Stomach (tissue), 19 donors: ENCODE measurements at places on chromosomes 16 and 17. TPM values are rescaled to one million over a fixed set of nuclear protein-coding genes. Genes with fewer than 3 reads are reported as not detected.

GRCh38 chr16:82580298-82580890 is 46.4 kb upstream of the CDH13 start:
- no peaks in the 10 kb centered on the region for H3K4me1 ChIP-seq
- no peak overlapping the region for H3K4me3 ChIP-seq
- no peak overlapping the region for H3K27ac ChIP-seq
- no peaks in the 10 kb centered on the region for H3K27me3 ChIP-seq
- H3K36me3 ChIP-seq: no peaks in the 10 kb centered on the region
- DNase-seq: peak; percentile 74

DNA sequence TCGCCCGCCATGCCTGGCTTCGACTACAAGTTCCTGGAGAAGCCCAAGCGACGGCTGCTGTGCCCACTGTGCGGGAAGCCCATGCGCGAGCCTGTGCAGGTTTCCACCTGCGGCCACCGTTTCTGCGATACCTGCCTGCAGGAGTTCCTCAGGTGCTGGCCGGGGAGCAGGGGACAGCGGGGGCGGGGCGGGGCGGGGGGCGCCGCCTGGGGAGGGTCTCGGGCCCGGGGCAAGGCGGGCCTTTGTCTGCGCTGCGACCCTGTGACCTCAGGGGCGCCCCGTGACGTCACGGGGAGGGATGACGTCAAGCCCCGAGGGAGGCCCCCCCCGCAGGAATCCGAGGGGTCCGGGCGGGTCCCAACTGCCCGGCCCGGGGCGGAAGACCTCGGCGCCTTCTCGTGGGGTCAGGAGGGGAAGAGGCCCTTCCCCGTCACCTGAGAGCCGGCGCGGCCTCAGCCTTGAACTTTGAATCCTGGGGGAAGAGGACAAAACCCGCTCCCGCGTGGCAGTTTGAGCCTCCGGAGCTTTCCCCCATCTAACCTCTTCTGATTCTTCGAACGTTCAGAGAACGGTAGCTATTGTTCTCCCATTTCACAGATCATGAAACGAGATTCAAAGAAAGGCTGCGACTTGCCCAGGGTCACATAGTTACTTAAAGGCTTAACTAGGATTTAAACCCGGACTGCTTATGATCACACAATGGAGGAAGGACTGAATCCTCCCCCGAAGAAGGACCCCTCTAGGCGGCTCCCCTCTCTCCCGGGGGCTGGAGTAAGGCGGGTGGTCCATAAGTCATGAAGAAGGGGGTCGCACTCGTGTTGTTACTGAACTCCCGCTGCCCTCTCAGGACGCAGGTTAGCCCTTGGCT is 527 bp downstream of the TRAF4 start:
- peak overlapping the region; percentile 96 for H3K27ac ChIP-seq
- peaks cover 20% of the 10 kb centered on the region for H3K36me3 ChIP-seq
- no peaks in the 10 kb centered on the region for H3K27me3 ChIP-seq
- peaks cover 69% of the 10 kb centered on the region for H3K4me1 ChIP-seq

DNA sequence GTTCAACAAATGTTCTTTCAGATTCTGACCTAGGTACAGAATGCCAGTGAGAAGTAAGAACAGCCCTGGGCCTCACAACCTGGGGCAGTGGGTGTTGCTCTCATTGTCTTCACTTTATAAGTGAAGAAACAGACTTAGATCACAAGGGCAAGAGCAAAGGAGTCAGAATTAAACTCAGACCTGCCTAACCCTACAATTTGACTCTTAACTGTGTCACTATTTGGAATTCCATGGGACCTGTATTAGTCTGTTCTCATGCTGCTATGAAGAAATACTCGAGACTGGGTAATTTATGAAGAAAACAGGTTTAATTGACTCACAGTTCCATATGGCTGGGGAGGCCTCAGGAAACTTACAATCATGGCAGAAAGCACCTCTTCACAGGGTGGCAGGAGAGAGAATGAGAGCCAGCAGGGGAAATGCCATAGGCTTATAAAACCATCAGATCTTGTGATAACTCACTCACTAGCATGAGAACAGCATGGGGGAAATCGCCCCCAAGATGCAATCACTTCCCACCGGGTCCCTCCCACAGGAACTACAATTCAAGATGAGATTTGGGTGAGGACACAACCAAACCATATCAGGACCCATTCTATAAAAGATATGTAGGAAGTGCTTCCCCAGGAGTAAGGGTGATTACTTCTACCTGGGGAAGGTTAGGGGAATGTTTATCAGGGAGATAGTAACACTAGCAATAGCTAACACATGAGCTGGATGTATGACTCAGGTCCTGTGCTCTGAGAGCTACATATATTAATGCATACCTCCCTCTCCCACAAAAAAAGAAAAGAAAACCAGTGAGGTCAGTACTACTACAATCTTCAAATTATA is 270.1 kb downstream of the SOX9 start:
- no peak for DNase-seq
- H3K27ac ChIP-seq: no peak overlapping the region
- H3K27me3 ChIP-seq: no peaks in the 10 kb centered on the region
- peaks cover 44% of the 10 kb centered on the region for H3K4me1 ChIP-seq

DNA sequence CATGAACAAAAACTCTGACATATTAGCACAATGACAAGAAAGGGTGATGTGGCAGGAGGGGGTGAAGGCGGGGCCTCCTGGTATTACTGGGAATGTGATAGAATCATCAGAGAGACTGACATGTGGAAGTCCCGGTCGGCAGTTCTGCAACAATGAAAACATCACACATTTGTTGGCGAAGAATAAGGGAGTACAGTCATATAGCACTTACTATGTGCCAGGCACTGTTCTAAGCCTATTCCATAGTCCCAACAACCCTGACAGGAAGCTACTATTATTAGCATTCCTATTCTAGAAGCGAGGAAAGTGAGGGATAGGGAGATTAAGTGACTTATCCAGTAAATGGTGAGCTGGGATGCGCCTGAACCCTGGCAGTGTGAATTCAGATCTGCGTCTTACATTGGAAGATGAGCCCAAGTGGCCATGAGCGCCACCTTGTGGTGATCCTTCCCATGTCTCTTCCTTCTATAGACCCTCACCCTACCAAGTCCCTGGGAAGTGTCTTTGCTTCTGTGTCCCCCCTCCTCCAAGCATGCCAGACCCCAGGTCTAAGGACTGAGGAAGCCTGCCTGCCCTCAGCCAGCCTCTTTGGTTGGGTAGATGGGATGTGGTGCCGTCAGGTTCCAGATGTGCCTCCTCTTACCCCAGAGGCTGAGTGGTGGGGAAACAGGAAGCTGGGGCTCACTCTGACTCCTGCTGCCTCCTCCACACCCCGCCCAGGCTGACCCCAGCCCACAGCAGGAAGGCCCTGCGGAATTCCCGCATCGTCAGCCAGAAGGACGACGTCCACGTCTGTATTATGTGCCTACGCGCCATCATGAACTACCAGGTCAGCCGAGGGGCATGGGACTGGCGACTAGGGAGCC is 14.0 kb downstream of the FMNL1 start:
- no peaks in the 10 kb centered on the region for H3K4me1 ChIP-seq
- H3K36me3 ChIP-seq: peaks cover 56% of the 10 kb centered on the region
- H3K27ac ChIP-seq: no peak overlapping the region
- no peak overlapping the region for H3K4me3 ChIP-seq

- no peak overlapping the region for H3K4me3 ChIP-seq
- no peak overlapping the region for H3K27ac ChIP-seq
- H3K36me3 ChIP-seq: no peaks in the 10 kb centered on the region
- peaks cover 11% of the 10 kb centered on the region for H3K27me3 ChIP-seq
- H3K4me1 ChIP-seq: peaks cover 16% of the 10 kb centered on the region
- DNase-seq: no peak
Observed at GRCh38 chr16:67302076-67302475, 22.7 kb downstream of the PLEKHG4 start.

DNA sequence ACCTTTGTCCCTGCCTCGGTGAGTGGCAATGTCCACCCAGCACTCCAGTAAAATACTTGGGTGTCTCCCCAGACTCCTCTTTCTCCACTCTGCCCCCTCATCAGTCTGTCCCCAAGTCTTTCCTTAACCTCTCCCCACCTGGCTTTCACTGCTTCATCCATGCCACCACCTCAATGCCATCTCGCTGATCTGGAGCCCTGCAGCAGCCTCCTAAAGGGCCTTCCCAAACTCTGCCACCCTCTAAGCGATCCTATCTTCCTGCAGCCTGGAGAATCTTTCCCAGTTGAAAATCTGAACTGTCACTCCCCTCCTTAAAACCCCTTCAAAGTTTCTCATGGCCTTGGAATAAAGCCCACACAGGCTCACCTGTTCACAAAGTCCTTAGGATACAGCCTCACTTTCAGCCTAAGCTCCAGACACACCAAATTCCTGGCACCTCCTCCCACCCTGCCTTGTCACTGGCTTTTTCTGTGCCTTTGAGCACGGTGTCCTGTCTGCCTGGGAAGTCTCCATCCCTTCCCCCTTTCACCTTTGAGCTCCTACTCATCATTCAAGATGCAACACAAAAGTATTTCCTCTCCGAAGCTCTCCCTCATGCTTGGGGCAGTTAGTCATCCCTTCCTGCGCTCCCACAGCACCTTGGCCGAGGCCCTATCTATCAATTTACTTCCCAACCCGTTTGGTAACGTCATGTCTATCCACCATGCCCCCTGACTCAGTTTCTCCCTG is 2.8 kb downstream of the WNK4 start:
- peaks cover 30% of the 10 kb centered on the region for H3K4me1 ChIP-seq
- peaks cover 15% of the 10 kb centered on the region for H3K36me3 ChIP-seq
- DNase-seq: no peak
- peaks cover 84% of the 10 kb centered on the region for H3K27me3 ChIP-seq
- H3K27ac ChIP-seq: no peak overlapping the region

GRCh38 chr16:23397464-23397863 is 55.5 kb downstream of the COG7 start:
- no peaks in the 10 kb centered on the region for H3K27me3 ChIP-seq
- DNase-seq: no peak
- H3K36me3 ChIP-seq: peaks cover 95% of the 10 kb centered on the region

DNA sequence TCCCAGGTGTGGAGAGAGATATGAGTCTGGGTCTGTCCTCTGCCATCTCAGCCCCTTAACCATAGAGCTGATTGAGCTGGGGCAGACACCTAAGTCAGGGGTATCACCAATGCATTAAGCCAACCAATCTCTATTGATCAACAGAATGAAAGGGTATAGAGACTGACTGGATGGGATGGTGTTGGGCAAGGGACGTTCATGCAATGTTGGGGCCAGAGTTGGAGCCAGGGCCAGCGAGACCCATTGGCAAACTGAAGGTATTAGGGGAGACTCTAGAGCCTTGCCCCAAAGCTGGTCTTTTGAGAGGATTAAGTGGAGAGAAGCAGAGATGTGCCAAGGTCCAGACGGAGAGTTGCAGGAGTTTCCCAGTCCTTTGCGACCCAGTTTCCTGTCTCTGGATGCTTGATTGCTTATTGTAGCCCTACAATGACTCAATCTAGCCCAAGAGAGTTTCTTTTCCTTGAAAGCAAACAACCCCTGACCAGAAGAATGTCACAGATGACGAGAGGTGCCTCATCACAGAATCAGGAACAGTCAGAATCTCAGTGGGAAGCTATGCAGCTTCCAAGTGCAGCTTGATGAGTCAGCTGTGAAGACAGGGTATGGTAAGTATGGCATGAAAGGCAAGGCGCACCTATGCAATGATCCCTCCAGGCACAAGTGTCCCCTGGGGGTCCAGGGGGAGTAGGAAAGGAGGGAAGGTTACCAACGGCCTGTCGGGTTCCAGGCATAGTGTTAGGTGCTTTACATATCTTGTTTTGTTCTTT is 137.2 kb downstream of the UTP18 start:
- H3K4me3 ChIP-seq: no peak overlapping the region
- DNase-seq: no peak
- no peaks in the 10 kb centered on the region for H3K4me1 ChIP-seq
- H3K27me3 ChIP-seq: peaks cover 4% of the 10 kb centered on the region

- H3K4me3 ChIP-seq: no peak overlapping the region
- no peak for DNase-seq
- peaks cover 7% of the 10 kb centered on the region for H3K4me1 ChIP-seq
- H3K36me3 ChIP-seq: peaks cover 36% of the 10 kb centered on the region
- H3K27ac ChIP-seq: no peak overlapping the region
Observed at GRCh38 chr17:63423251-63423950, 22.7 kb downstream of the CYB561 start.

- no peak for DNase-seq
- H3K36me3 ChIP-seq: peaks cover 77% of the 10 kb centered on the region
- no peaks in the 10 kb centered on the region for H3K27me3 ChIP-seq
- H3K4me1 ChIP-seq: no peaks in the 10 kb centered on the region
- H3K4me3 ChIP-seq: no peak overlapping the region
Observed at GRCh38 chr16:68823401-68824135, 19.8 kb upstream of the TANGO6 start.

- peaks cover 15% of the 10 kb centered on the region for H3K4me1 ChIP-seq
- no peak for DNase-seq
Observed at GRCh38 chr16:25063865-25064264, 47.7 kb upstream of the LCMT1 start.

GRCh38 chr17:71709946-71710345 is 410.9 kb upstream of the SOX9 start:
- DNase-seq: no peak
- no peaks in the 10 kb centered on the region for H3K27me3 ChIP-seq
- H3K27ac ChIP-seq: no peak overlapping the region
- H3K36me3 ChIP-seq: no peaks in the 10 kb centered on the region

DNA sequence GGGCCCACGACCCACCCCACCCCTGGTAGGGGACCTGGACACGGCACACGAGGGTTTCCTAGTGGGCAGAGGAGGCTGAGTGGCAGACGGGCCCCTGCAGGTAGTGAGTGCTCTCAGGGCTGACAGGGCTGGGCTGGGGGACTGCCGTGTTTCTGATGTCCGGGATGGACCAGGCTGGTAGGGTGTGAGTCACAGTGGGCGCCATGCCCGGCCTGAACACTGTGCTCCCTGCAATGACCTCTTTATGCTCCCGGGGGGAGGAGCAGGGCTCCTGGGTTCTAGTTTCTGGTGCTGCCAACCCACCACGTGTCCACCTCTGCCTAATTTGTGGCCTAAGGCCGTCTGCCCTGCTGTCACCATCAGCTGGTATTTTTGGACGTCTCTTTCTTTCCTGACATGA is 26.3 kb downstream of the ARHGAP23 start:
- H3K4me3 ChIP-seq: peak overlapping the region; percentile 41
- no peak overlapping the region for H3K27ac ChIP-seq
- peaks cover 7% of the 10 kb centered on the region for H3K27me3 ChIP-seq
- peaks cover 3% of the 10 kb centered on the region for H3K36me3 ChIP-seq

GRCh38 chr16:17252701-17253100 is 218.1 kb downstream of the XYLT1 start:
- H3K27me3 ChIP-seq: no peaks in the 10 kb centered on the region
- no peak for DNase-seq
- H3K27ac ChIP-seq: no peak overlapping the region
- H3K36me3 ChIP-seq: no peaks in the 10 kb centered on the region

GRCh38 chr16:83967838-83968305 is at the start of gene NECAB2:
TSS of gene NECAB2 (plus strand) at chr16:83968244. CDS start at chr16:83968649, 405 bp downstream.
- peaks cover 5% of the 10 kb centered on the region for H3K4me1 ChIP-seq
- no peak within 1 kb of the TSS for H3K27ac ChIP-seq
- H3K27me3 ChIP-seq: no peaks in the 10 kb centered on the region
- DNase-seq: peak; percentile 43

The KCNH6 gene
- total RNA-seq: 0.87 TPM

The NAGS gene
- not detected for total RNA-seq

The KRT32 gene
- not detected for total RNA-seq

The CCL4 gene
- not detected for total RNA-seq

The CIBAR2 gene
- not detected for total RNA-seq

The KIAA0753 gene
- 51.8 TPM for total RNA-seq

The SLFN14 gene
- total RNA-seq: not detected
